Hippocampal formation (tissue), 2 donors: ENCODE measurements at places on chromosomes 1 and 21.

DNA sequence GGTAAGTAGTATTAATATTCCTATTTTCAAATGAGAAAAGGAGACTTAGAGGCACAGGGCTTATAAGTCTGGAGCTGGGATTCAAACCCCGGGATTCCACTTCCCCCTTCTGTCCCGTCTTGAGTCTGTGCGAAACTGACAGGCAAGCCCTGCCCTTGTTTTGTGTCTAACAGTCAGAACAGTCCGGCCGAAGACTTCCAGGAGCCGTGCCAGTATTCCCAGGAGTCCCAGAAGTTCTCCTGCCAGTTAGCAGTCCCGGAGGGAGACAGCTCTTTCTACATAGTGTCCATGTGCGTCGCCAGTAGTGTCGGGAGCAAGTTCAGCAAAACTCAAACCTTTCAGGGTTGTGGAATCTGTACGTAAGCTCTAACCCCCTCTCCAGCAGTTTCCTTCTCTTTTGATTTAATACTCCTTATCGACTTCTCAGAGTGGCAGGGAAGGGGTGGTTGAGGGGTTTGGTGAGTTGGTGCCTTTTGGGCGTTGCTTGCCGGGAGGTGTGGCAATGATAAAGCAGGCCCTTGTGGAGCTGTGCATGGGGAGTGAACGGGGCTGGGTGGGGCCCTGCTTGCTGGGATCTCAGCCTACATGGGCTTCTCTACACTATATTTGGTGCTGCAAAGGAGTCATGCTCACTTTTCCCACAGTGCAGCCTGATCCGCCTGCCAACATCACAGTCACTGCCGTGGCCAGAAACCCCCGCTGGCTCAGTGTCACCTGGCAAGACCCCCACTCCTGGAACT, 29.4 kb downstream of the IL6R start:
- DNase-seq = no peak

DNA sequence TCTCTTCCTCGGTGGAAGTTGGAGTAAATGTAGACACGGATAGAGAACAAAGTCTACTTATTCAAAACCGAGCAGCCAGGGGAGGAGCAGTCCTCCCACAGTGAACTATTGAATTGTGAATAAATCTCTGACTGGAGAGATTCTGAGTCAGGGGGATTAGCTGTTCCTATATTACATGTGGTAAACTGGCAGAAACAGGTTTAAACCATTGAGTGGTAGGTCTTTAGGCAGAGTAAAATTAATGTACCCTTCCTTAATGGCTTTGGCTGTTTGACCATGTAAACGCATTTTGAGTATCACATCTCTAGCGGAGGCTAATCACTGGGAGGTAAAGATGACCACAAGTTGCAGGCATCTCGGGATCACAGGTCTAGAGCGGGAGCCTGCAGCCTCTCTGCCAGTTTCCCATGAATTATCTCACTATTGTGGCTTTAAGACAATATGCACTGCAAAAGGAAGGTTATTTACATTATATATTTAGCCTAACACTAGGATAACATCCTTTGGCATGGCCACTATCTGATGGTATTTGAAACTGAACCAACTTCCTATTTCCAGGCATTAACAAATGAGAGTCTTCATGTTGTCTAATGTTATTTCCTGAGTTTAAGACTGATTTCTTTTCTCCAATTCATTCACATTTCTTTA, 7.9 kb upstream of the DISC1 start:
- DNase-seq = no peak

- DNase-seq = no peak
Observed at GRCh38 chr1:31981456-31981839, 32.2 kb upstream of the KHDRBS1 start.

- no peak for DNase-seq
Observed at GRCh38 chr1:56645677-56646305, 677 bp downstream of the PRKAA2 start.

DNA sequence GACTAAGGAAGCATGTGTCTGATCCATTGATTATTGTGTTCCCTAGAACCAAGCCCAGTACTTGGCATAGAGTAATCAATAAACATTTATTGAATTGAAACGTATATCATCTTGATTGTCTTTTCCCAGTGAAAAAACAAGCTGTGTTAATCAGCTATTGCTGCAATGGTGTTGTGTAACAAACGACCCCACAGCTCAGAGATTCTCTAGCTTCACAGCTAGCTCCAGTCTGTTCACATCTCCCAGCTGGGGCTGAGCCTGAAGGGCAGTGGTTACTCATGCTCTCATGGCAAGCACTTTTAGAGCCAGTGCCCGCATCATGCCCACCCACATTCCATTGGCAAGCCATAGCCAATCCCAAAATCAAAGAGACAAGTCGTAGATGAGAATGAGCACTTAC, 237.4 kb upstream of the RAB4A start:
- DNase-seq = no peak
